ENCODE measurements at places on chromosomes 13 and 19.

DNA sequence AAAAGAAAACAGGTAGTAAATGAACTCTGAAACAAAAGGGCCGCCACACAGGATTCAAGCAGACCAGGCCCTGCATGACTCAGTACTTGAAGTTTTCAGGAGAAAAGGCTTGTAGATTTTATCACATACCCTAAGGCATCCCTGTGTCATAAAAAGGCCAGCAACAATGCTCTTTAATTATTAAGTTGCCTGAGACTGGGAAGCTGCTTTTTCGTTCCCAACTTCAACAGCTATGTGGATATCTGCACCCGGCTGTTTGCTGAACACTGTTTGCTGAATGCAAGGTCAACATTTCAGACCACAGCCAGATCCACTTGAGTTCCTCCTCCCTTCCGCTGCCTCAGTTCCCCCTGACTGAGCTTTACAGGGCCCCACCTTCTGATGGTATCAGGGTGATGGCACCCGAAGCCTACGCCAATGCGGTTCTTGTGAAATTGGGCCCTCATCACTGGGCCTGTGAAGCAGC, 6.1 kb upstream of the ECH1 start:
- DNase-seq: no peak

- no peak for DNase-seq
These were observed 1.3 kb downstream of the ARHGAP45 start for GRCh38 chr19:1068009-1069001.

GRCh38 chr13:45909089-45909488, 57.5 kb upstream of the SIAH3 start:
- no peak for DNase-seq

DNA sequence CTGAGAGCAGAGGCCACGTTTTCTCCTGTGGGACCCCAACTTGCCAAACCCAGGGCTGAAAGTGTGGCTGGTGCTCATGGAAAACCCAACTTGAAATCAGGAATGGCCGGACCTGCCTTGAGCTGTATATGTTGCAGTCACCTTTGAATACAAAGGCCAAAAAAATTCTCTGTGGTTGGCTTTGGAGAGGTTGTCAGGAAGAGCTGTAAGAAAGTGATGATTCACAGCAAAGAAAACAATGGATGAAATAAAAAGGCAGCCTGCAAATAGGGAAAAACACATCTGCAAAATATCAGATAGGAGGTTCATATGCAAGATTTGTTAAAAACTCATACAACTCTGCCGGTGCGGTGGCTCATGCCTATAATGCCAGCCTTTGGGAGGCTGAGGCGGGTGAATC, 715.8 kb downstream of the UQCRFS1 start:
- DNase-seq: no peak

- DNase-seq: no peak
These were observed 56.6 kb downstream of the FRY start for GRCh38 chr13:32087955-32088747.

- DNase-seq: no peak
These were observed 83.8 kb downstream of the FAM216B start for GRCh38 chr13:42864952-42865767.

DNA sequence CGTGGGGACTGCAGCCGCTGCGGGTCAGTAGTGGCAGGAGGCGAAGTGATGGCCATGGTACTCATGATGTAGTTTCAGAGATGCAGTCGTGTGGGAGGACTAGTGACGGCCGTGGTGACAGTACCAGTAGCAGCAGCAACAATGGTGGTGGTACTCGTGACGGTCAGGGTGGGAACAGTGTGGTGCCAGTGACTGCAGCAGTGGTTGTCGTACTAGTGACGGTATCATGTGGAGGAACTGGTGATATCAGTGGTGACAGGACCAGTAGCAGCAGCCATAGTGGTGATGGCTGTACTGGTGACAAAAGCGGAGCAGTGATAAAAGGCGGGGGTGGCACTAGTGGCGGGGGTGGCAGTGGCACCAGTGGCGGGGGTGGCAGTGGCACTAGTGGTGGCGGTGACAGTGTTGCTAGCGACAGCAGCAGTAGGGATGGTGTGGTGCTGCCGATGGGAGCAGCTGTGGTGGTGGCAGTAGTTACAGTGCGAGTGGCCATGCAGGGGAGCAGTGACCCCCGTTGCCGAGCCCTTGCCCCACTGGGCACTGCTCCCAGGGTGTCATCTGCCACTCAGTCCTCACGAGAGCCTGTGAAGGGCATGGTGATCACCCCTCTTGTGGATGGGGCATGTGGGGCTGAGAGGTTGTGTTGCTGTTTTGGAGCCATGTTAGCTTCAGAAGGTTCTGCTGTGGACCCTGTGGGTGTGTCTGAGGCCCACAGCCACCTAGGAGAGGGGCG, 22.7 kb downstream of the ADPRHL1 start:
- no peak for DNase-seq

GRCh38 chr19:40687525-40688016, 2.9 kb downstream of the NUMBL start:
- DNase-seq: no peak

DNA sequence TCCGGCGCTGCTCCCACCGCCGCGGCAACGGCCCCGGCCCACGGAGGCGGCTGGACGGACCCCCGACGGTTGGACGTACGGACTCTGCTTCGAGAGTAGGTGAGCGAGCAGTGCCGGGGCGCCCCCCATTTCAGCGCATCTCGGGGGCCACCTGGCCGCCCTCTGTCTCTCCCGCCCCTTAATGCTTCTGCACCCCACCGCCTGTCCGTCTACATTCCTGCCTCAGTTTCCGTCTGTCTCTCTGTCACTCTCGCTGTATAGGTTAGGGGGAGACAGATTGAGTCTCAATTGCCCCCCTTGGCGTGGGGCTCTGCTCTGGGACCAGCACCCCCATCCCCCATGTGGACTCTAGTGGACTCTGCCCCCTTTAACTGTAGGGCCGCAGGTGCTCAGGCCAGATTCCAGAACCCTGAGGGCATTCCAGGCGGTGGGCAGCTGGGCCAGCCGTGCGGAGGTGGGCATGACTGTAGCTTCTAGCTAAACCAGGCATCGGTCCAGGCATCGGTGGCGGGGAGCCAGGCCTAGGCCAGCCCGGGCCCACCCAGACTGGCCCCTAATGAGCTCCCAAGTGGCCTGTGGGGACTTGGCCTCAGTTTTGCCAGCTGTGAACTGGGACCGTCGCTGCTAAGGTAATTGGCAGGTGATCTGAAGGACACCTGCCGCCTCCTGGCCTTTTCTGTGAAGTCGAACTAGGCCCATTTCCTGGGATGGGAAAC, 373 bp downstream of the TNFAIP8L1 start:
- no peak for DNase-seq

DNA sequence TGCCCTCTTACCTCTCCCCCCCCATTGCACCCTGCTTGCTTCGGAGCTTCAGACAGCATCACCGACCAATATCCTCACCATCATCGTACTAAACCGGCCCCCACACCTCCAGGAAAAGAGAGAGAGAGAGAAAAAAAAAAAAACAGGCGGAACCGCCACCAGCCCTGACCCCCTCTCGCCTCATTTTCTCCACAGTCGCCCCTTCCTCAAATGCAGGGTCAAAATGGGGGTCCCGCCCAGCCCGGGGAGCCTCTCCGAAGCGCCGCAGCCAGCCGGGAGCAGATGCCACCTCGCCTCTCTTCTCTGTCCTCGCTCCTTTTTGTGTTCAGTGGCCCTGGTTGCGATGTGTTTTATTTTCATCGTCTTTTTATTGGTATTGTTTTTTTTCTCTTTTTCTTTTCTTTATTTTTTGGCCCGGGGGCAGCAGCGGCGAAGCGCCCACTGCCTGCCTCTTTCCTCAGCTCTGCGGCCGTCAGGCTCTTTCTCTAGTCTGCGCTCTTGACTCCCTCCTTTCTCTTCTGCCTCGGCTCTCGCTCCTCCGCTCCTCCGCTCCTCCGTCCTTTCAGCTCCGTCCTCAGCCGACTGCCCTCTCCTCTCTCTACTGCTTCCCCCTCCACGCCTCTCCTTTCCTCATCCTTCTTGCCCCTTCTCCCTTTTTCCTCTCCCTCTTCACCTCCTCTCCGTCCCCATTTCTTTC, 41.4 kb downstream of the DEDD2 start:
- no peak for DNase-seq

GRCh38 chr13:38647312-38647711, 39.6 kb upstream of the FREM2 start:
- DNase-seq: no peak

GRCh38 chr13:106596275-106596937, 28.5 kb upstream of the ARGLU1 start:
- no peak for DNase-seq

- peak; percentile 99 for DNase-seq
These were observed at the start of gene NUCB1 for GRCh38 chr19:48899781-48900476. Gene NUCB1, plus strand, starts transcription at chr19:48900312. Its CDS starts 485 bp downstream, at chr19:48900797.

GRCh38 chr13:109744512-109745051, 41.8 kb downstream of the IRS2 start:
- DNase-seq: no peak

Data from fibroblast of skin of left quadriceps (primary cell).